ENCODE measurements at places on chromosomes 7 and 10.
A peak's percentile ranks its signal among the peaks of the same experiment; 100 is the strongest.

GRCh38 chr7:2512179-2512661 lies 7.4 kb upstream of the LFNG start:
- DNase-seq: no peak

GRCh38 chr7:96359876-96360275 lies 38.0 kb upstream of the SLC25A13 start:
- DNase-seq: no peak

- no peak for DNase-seq
Observed at GRCh38 chr7:55484834-55485233, 87.5 kb downstream of the VOPP1 start.

- no peak for DNase-seq
Observed at GRCh38 chr7:116177009-116177408, 33.3 kb upstream of the TES start.

DNA sequence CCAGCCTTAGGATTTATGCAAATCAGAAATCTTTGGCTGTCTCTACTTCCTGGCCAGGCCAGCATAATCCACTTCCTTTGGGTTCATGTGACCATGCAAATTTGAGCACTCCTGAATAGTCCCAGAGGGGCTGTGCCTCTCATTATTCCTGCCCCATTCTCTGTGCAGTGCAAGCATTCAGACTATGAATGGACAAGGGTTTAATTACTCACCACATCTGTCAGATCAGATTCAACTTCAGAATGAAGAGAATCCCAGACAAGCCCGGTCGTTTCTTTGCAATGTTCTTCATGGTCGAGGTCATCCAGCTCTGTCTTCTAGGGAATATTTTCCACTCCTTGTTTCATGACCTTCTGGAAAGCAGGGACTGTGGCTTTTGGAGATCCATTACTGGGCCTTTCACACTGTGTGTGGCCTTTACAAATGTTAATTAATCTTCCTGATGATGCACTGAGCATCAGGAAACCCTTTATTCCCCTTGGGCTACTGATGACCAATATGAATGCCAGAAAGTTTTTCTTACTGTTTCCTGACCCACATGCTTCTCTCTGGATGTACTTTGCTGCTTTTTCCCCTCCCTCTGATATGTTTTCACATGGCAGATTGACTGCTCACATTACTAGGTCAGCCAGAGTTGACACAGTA lies 217.6 kb upstream of the TCF7L2 start:
- peak; percentile 73 for DNase-seq

DNA sequence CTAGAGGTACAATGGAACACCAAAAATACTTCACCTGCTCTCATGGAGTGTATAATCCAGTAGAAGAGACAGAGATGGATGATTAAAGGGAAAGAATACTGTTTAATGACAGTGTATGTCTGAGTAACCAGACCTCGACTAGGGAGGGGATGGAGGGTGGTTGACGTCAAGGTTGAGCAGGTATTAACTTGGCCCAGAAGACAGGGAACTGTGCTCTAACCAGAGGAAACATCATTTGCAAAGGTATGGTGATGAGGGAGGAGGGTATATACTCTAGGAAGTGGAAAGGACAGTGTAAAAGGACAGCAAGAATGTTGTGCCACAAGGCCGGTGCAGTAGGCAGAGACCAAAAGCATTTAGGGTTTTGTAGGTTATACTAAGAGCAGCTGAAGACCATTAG lies 2.9 kb downstream of the MIOS start:
- DNase-seq: no peak

- DNase-seq: no peak
Observed at GRCh38 chr7:67549126-67549525, 552.5 kb downstream of the TYW1 start.

GRCh38 chr7:100141555-100141949 lies 7.2 kb upstream of the LAMTOR4 start:
- no peak for DNase-seq

GRCh38 chr7:88431882-88432281 lies 125.2 kb upstream of the STEAP4 start:
- no peak for DNase-seq

DNA sequence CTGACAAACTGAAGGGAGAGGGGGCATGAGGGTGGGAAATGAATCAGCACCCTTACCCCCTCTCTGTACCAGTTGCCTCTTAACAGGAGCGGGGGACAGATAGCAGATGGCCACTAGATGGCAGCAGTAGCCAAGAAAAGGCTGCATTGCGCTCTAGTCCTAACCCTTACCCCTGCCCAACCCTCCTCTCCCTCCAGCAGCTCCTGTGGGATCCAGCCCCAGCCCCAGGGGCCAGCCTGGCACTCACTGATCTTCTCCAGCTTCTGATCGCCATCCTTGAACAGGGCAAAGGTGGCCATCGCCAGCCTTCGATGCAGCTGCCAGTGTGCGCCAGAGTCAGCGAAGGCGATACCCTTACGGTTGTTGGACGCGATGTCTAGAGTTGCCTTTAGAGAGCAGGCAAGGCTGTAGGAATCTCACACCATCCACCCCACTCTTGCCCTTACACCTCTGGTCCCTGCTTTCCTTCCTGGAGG lies 2.2 kb downstream of the CYP17A1 start:
- DNase-seq: peak; percentile 87

- no peak for DNase-seq
Observed at GRCh38 chr10:12420530-12421120, 71.3 kb downstream of the CAMK1D start.

DNA sequence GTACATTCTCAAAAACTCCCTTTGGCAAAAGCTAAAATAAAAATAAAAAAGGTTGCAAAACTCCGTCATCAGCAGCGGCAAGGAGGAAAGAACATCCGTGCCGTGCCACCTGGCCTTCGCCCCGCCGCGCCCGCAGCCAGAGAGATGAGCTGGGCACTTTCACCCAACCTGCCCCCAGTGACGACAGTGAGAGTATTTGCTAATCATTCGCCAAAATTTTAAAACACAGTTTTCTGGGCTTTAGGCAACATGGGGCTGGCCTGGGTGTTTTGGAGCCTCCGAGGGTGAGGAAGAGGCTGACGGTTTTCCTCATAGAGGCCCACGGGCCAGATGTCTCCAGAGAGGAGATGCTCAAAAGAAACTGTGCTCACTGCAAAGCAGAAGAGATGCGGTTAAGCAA lies 128.2 kb downstream of the PRKAG2 start:
- no peak for DNase-seq

GRCh38 chr7:127946847-127947246 lies 84.4 kb downstream of the LRRC4 start:
- DNase-seq: no peak

GRCh38 chr7:154861589-154861988 lies 141.3 kb downstream of the PAXIP1 start:
- no peak for DNase-seq

DNA sequence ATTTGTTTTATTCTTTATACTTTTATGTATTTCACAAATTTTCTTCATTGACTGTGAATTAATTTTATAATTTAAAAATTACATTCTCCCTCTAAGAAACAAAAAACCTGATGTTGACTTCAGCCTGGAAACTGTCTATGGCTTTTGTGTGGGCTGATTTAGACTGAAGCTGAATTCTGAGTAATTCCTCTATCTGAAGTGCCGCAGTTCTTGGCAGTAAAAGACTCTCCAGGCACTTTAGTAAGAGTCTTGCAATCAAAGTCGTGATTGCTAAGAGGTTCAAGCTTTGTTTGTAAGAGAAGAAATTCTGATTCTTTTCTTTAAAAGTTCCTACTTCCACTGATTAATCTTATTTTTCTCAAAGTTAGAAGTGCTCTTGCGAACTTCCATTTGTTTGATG lies 3.4 kb upstream of the CEP41 start:
- DNase-seq: no peak

GRCh38 chr7:2723138-2723850 lies 35.3 kb downstream of the AMZ1 start:
- no peak for DNase-seq

- DNase-seq: no peak
Observed at GRCh38 chr10:125092564-125093031, 67.8 kb downstream of the CTBP2 start.

GRCh38 chr10:133294189-133294588 lies 14.5 kb downstream of the TUBGCP2 start:
- DNase-seq: no peak

GRCh38 chr10:71769279-71769823 lies 4.0 kb downstream of the VSIR start:
- DNase-seq: no peak

GRCh38 chr10:112739592-112740353 lies 210.3 kb upstream of the TCF7L2 start:
- no peak for DNase-seq

- no peak for DNase-seq
Observed at GRCh38 chr7:119903085-119903484, 369.9 kb upstream of the KCND2 start.

GRCh38 chr7:123352973-123353372 lies 153.2 kb upstream of the SLC13A1 start:
- no peak for DNase-seq

DNA sequence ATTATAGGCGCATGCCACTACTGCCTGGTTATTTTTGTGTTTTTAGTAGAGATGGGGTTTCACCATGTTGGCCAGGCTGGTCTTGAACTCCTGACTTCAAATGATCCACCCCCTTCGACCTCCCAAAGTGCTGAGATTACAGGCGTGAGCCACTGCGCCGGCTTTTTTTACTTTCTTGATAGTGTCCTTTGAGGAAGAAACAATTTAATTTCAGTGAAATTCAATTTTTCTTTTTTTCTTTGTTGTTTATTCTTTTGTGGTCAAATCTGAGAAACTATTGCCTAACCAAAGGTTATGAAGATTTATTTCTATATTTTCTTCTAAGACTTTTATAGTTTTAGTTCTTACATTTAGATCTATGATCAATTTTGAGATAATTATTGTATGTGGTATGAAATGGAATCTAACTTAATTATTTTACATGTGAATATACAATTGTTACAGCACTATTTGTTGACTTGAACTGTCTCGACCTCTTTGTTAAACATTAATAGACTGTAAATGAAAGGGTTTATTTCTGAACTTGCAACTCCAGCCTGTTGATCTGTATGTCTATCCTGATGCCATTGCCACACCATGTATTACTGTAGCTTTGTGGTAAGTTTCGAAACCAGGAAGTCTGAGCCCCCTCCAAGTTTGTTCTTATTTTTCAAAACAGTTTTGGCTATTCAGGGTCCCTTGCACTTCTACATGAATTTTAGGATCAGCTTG lies 19.8 kb upstream of the RASSF4 start:
- DNase-seq: no peak

GRCh38 chr7:129366-130221 lies 62.8 kb upstream of the FAM20C start:
- no peak for DNase-seq

DNA sequence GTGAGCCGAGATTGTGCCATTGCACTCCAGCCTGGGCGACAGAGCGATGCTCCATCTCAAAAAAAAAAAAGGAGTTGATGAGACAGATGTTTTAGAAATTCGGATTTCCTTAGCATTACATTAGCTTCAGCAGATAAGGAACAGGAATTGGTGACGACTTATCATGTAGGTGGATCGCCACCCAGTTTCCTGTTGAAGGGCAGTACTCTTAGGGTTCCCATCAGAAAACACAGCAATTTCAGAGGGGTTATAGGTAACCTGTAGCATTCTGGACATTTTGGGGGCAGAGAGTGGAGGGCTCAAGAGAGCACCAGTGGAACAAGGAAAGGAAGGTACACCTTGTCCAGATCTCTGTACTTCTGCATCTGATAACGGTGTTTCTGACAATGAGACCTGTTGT lies 146.4 kb upstream of the NOBOX start:
- no peak for DNase-seq

DNA sequence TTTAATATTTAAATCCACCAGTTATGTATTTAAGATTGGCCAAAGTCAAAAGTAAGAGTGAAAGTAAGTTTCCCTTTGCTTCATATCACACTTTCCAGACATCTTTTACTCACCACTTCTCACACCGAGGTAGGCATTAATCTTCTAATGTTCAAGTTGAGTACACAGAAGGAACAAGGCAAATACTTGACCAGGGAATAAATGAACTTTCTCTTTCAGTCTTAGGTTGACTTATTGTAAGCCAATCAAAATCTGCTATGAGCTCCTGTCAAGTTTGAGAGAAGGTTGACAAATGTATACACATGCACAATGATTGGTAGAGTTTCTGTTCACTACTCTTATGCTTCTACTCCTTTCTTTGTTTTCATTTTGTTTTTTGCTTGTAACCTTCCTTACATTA lies 842.5 kb downstream of the REEP3 start:
- no peak for DNase-seq

DNA sequence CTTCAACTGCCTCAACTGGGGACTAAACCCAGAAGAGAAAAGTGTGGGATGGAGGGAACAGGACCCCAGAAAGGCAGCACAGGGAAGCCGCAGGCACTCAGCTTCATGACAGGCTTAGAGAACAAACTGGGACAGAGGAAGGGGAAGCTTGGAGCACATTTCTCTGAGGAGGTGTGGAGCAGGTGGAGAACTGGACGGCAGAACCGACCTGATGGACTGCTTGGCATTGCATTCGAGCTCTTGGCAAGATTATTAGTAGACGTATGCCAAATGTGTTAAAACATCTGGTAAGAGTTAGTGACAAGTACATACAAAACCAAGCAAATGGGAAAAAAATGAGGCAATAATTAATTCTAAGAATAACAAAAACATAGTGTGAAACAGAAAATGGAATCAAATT lies 335.7 kb downstream of the SFMBT2 start:
- no peak for DNase-seq

DNA sequence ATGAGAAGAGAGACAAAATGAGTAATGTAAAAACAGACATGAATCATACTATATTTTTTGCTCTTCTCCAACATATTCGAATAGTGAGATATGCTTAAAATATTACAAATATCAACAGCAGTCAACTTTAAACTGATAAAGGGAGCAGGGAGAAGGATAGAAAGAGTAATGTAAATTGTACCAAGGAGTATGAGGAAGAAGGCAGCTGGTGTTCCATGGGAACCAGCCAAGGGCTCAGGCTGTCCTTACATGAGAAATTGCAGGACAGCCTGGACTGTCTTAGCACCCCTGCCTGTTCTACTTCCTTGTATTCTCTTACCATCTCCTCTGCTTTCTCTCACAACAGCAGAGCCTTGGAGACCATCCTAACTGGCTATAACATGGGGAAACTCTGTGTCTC lies 128.7 kb downstream of the TSPAN12 start:
- no peak for DNase-seq

DNA sequence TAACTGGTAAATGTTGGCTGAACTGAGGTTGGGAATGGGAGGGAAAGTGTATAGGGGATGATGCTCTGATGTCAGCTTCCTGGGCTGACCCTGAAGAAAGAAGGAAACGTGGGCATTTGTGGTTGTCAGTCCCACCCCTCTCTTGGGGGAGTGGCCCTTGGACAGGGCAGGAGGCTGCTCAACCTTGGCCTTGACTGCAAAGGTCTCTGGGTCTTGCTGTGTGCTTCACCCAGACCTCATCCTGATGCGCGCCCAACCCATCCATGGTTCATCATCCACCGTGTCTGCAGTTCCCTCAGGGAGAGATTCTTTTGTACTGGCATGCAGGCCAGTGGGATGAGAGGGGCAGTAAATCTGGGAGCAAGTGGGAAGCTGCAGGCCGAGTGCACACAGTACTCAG lies 4.7 kb upstream of the ZYX start:
- DNase-seq: no peak

GRCh38 chr10:1366811-1367425 lies 310.7 kb downstream of the WDR37 start:
- DNase-seq: no peak
